ENCODE measurements at places on chromosomes 4 and X. TPM values are rescaled to one million over a fixed set of nuclear protein-coding genes. Genes with fewer than 3 reads are reported as not detected.

SULT1B1 gene
- not detected for polyA plus RNA-seq

ADH1A gene
- polyA plus RNA-seq = not detected

MAGEC1 gene
- polyA plus RNA-seq = not detected

NOX1 gene
- polyA plus RNA-seq = not detected

EFHC2 gene
- not detected for polyA plus RNA-seq

GDPD2 gene
- polyA plus RNA-seq = not detected

AASDH gene
- 8.8 TPM for polyA plus RNA-seq

RBM46 gene
- 0.01 TPM for polyA plus RNA-seq

DNA sequence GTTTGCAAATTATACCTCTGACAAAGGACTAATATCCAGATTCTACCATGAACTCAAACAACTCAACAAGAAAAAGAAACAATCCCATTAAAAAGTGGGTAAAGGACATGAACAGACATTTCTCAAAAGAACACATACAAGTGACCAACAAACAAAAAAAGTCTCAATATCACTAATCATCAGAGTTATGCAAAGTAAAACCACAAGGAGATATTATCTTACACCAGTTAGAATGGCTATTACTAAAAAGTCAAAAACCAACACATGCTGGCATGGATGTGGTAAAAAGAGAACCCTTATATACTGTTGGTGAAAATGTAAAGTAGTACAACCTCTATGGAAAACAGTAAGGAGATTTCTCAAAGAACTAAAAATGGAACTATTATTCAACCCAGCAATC is 234.4 kb downstream of the NKX6-1 start:
- no peak for DNase-seq

GRCh38 chr4:1207603-1208265 is 35.4 kb upstream of the SPON2 start:
- DNase-seq = peak; percentile 31

DNA sequence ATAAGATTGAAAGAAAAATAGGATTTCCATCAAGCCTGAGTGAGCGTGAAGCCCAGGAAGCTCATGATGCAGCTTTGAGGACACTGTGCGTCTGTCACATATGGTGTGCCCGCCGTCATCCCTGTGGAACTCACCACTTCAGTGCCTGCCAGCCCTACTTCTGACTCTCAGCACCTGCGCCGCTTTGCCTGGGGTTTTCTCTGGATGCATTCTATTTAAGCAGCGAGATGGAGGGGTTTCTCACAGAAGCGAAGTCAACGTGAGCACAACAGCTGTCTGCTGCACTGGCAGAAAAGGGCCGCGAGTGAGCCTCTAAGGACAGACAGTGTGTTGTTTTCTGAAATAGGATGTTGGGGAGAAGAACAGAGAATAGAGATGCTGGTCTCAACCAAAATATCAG is 6.2 kb upstream of the TMEM128 start:
- no peak for DNase-seq

- DNase-seq = no peak
These were observed 67.4 kb downstream of the ZAR1 start for GRCh38 chr4:48557478-48557877.

DNA sequence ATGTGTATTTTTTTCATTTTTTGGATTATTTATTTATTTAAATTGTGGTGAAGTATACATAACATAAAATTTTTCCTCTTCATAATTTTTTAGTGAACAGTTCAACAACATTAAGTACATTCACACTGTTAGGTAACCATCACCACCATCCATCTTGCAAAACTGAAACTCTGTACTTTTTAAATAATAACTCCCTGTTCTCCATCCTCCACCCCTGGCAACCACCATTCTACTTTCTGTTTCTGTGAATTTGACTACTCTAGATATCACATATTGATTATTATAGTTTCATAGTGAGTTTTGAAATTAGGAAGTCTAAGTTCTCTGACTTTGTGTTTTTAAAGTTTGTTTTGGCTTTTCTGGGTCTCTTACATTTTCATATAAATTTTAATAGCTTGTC is 89.3 kb upstream of the STX18 start:
- DNase-seq = no peak

GRCh38 chrX:69389101-69389501 is 115.0 kb upstream of the NALF2 start:
- DNase-seq = no peak

- DNase-seq = no peak
These were observed 6.8 kb downstream of the MECP2 start for GRCh38 chrX:154090731-154091130.

DNA sequence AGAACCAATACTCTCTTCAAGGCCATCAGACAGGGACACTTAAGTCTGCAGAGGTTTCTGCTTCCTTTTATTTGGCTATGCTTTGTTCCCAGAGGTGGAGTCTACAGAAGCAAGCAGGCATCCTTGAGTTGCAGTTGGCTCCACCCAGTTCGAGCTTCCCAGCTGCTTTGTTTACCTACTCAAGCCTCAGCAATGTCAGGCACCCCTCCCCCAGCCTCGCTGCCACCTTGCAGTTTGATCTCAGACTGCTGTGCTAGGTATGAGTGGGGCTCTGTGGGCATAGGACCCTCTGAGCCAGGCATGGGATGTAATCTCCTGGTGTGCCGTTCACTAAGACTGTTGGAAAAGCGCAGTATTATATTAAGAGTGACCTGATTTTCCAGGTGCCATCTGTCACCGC is 12.6 kb upstream of the UGT2B15 start:
- DNase-seq = no peak

GRCh38 chr4:13953083-13953482 is 325.6 kb upstream of the BOD1L1 start:
- no peak for DNase-seq

GRCh38 chr4:114077610-114078009 is 98.2 kb upstream of the ARSJ start:
- DNase-seq = peak; percentile 81

DNA sequence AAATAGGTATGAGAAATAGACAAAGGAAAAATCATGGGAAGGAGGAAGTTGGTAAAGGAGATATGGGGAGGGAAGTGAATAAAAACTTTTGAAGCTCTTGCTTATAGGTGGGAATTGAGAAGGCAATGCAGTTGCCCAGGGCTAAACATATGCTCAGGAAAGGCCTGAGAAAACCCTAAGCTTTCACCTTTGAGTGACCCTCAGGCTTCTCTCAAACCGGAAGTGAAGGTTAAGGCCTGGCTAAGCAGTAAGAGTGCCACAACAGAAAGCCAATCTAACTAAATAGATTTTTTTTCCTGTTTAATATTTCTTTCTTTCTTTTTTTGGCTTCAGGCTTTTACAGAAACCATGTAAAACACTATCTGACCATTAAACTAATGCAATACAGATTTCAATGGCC is 69.5 kb upstream of the GABRA3 start:
- DNase-seq = no peak

- no peak for DNase-seq
These were observed 139.1 kb downstream of the MAB21L2 start for GRCh38 chr4:150720973-150721518.

DNA sequence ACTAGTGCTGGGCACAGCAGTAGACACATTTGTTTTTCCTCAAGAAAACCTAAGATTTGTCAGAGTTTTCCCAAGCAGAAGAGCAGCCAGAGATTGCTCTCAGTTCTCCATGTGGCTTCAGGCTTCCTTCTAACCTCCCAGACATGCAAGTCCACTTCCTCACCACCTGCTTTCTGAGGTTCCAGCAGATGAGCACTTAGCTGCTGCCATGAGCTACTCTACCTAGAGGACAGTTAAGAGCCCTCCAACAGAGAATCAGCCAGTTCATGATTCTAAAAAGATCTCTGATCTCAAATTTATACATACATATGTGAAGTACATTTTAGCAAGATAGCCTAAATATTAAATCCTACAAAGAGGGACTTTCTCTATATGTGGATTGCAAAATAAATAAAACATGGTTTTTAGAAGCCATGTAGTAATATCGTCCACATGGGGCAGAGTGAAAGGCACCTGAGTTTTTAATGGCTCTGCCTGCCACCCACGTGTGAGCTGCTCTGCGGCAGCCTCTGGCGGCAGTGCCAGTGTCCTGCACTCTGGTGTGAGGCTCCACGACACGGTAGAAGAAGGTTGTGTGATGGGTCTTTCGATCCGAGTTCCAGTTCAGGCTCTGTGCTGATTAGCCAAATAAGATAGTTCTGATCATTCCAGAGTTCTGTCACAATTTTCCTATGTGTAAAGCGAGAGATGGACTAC is 10.3 kb downstream of the CYP4V2 start:
- DNase-seq = no peak
